ENCODE measurements at places on chromosomes 2 and 18. TPM values are rescaled to one million over a fixed set of nuclear protein-coding genes. Genes with fewer than 3 reads are reported as not detected.

CHN1 gene
- total RNA-seq, result 1.6 TPM

TMX3 gene
- 38.6 TPM for total RNA-seq

FOXI3 gene
- total RNA-seq, result not detected

RAB17 gene
- 96.5 TPM for total RNA-seq

COLEC12 gene
- 1.6 TPM for total RNA-seq

HOXD12 gene
- total RNA-seq, result not detected

SOWAHC gene
- 8.5 TPM for total RNA-seq

SOCS6 gene
- 10.4 TPM for total RNA-seq

SPEG gene
- 0.75 TPM for total RNA-seq

ARHGAP25 gene
- 6.4 TPM for total RNA-seq

HOXD1 gene
- total RNA-seq, result not detected

CRYBA2 gene
- not detected for total RNA-seq

NTSR2 gene
- total RNA-seq, result not detected

DCDC2C gene
- total RNA-seq, result not detected

AAK1 gene
- total RNA-seq, result 8.8 TPM

STARD7 gene
- total RNA-seq, result 72.0 TPM

CCDC88A gene
- 20.3 TPM for total RNA-seq

ABCB11 gene
- 43.5 TPM for total RNA-seq

TFCP2L1 gene
- total RNA-seq, result 1.5 TPM

KIDINS220 gene
- 50.1 TPM for total RNA-seq

LBX2 gene
- total RNA-seq, result 2.7 TPM

TNFRSF11A gene
- 1.3 TPM for total RNA-seq

CCDC141 gene
- total RNA-seq, result 1.0 TPM

CD207 gene
- total RNA-seq, result not detected

NAPG gene
- 23.0 TPM for total RNA-seq

LIMS4 gene
- not detected for total RNA-seq

ALPG gene
- total RNA-seq, result not detected

All from liver (tissue), 10 donors.